ENCODE measurements at places on chromosomes 6 and 20.

GRCh38 chr20:32686530-32687179 lies 12.9 kb upstream of the C20orf203 start:
- no peak for DNase-seq

DNA sequence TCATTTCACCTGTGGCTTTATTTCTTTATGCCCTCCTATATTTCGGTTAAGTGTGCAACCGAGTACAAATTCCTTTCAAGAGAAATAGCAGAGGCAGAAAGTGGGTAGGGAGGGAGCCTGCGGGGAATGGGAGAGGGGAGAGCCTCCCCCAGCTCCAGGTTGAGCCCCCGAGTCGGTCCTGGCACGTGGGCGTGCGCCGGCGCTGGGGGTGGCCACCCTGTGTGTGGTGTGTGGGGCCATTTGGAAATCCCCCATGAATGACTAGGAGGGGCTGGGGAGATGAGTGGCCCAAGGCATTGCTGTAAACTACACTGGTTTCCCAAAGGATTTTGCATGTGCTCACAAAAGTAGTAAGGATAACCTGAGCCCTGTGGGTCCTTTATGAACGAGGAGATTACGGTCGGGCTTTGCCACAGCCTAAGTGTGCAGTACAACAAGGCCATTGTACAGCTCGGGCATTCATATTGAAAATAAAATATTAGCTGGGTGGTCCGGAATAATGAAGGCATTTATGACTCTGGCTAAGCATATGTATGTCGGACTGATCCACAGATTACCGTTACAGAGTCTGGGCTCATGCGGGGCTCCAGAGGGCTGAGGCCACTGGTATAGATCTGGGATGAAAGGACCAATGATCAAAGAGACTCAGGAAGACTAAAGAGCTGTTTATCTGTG lies 84.5 kb upstream of the RALGAPA2 start:
- DNase-seq: no peak

DNA sequence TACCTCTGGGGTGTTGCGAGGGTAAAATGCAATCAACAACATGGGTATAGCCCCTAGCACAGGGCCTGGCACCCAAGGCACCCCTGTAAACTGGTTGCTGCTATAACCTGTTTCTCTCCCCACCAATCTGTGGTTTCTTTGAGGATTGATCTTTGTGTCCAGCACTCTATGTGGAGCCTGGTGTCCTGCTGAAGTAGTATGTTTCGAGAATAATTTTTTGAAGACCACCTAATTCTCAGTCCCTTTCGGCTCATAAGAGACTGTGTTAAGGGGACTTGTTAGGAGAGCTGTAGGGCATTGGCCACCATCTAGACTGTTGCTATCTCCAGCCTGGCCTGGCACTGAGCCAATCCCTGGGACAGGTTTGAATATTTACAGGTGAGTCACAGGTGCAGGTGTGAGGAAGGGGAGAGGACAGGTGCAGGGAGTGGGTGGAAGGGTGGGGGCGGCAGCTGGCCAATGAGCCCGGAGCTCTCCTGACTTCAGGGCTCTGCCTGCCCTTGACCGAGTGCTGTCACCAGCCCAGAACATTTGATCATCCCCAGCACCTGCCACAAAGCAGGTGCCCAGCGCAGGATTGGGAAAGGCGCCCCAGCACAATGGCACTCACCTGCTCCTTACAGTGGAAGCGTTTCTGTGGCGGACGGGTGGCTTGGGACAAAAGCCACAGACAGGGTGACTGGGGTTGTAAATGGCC lies 8.1 kb upstream of the C20orf144 start:
- DNase-seq: no peak

DNA sequence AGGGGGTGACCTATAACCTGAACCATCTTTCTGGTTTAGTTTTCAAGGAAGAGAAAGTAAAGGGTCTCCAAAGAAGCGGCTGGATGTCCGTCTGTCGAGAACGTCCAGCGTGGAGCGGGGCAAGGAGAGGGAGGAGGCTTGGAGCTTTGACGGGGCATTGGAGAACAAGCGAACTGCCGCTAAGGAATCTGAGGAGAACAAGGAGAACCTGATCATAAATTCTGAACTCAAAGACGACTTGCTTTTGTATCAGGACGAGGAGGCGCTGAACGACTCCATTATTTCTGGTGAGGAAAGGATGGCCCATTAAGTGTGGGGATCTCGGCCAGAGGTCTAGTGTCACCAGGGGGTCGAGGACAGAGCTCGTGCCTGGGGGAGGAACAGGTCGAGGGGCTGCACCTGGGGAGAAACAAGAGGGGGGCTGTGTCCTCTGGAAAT lies 159.2 kb downstream of the SYCP2 start:
- no peak for DNase-seq

DNA sequence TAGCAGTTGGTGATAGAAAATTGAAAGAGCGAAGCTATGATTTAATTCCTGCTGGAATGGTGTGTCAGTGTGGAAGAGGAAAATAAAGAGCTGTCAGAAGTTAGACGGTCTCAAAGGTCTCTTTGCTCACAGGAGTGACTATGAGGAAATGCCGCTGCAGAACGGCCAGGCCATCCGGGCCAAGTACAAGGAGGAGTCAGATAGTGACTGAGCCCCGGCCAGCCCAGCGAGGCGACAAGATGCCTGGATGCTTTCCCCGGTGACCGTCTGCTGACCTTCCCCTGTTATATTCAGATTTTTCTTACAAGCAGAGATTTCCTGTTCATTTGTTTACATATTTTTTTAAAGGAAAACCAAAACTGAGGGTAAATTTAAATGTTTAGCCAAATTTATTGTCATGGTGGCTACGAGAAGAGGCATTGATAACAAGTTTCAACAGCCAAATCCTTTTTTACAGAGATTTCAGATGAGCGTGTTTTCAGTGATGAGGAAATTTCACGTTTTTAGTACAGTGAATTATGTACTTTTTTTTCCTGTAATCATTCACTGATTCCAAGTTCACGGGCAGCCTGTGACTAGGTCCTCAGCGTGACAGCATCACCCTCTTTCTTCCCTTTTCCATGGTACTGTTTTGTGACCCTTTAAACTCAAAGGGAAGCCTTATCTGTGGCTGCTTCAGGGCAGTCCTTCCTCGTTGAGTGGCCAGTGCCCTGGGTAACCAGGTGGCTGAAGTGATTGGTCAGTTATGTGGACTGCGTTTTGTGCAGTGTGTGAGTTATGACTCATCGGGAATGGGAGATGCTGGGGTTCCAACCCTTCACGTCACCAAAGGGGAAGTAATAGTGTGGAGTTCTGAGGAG lies 12.6 kb downstream of the DYNLT1 start:
- no peak for DNase-seq

- DNase-seq: no peak
Measured at GRCh38 chr6:20647585-20647984, 113.3 kb downstream of the CDKAL1 start.

GRCh38 chr6:90536520-90536919 lies 50.4 kb downstream of the MAP3K7 start:
- DNase-seq: no peak

GRCh38 chr20:48858075-48858790 lies 30.4 kb upstream of the PREX1 start:
- DNase-seq: no peak

DNA sequence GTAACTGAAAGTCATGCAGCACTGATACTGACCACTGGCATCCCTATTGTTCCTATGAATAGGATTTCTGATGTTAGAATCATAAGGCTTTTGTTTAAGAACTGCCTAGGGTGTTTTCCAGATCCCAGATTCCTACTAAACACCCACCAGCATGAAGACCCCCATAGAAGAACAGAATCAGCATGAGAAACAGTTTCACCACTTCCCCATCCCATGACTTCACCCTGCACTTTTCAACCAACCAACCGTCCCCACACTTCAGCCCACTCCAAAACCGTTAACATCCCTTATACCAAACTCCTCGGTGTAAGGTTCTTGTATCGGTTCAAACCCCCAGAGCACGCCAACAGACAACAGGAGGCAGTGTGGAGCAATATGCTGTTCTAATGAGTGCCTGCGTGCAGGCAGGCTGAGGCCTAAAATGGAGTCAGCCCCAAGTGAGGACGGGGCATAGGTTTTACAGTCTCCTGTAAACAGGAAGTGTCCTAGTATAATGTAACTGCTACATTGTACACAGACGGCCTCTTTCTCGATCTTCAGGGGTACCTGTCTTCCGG lies 11.4 kb upstream of the SSTR4 start:
- DNase-seq: no peak

- DNase-seq: no peak
Measured at GRCh38 chr6:100228437-100228833, 234.4 kb upstream of the MCHR2 start.

DNA sequence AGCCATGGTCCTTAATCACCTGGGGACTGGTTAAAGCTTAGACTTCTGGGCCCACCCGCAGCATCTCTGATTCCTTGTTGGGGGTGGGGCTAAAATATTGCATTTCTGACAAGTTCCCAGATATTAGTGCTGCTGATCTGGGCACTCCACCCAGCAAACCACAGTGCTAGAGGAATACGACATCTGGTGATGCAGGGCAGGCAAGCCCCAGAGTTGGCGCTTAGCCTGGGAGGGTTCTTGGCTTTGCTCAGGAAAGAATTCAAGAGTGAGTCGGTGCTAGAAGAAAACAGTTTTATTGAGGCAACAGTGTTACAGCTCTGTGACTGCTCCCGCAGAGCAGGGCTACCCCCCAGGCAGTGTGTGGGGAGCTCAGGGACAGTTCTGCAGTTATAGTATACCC lies 210.7 kb downstream of the TFAP2C start:
- DNase-seq: no peak

GRCh38 chr20:20010639-20011500 lies 6.3 kb upstream of the NAA20 start:
- DNase-seq: no peak

- DNase-seq: no peak
Measured at GRCh38 chr6:62400521-62401259, 114.7 kb upstream of the KHDRBS2 start.

All from progenitor cell of endocrine pancreas (in vitro differentiated cells).